ENCODE measurements at places on chromosomes 1 and 21.

DNA sequence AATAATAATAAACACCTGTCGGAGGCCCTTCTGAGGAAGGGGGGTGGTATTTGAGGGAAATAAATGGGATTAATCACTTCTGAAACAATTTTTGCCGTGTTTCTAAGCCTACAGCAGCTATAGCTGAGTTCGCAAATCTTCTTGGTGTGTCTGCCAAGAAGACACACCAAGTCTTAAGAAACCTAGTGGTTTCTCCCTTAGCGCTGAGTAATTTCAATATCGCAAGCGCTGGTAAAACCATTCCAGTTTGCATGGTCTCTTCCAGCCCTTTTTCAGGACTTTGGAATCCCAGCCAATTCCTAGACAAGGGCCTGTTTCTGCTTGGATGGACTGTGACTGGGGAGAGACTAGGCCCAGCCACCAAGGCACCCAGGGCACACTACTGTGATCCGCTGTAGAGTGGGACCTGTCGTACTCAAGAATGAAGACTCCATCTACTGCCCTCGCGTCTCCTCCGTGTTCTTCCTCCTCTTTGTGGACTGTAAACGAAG is 7.5 kb upstream of the LHX8 start:
- DNase-seq: no peak

- peak; percentile 14 for DNase-seq
Observed at GRCh38 chr1:200154069-200154767, 126.7 kb downstream of the NR5A2 start.

GRCh38 chr1:213303286-213303685 is 252.2 kb downstream of the RPS6KC1 start:
- DNase-seq: no peak

GRCh38 chr1:166884971-166885370 is 8.9 kb upstream of the TADA1 start:
- no peak for DNase-seq

DNA sequence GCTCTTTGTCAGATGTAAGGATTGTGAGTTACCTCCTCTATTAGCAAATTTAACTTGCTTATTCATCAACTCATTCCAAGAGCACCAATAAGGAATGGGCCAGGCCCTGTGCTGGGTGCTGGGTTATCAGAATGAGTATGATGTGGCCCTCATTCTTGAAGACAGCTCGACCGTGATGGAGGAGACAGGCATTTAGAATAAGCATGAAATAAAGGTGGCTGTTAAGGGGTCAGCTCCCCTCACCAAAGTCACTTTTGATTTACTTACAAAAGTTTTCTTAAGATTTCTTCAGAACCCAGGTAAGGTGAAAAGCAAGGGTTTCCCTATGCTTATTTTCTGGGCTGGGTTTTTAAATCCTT is 15.3 kb upstream of the PADI1 start:
- DNase-seq: no peak
